Fibroblast of lung (primary cell): ENCODE measurements at places on chromosomes 5 and 9.

- peak; percentile 2 for DNase-seq
These were observed 190.7 kb downstream of the KCTD16 start for GRCh38 chr5:144361406-144361805.

GRCh38 chr5:120613729-120614128 is 149.6 kb downstream of the PRR16 start:
- DNase-seq: peak; percentile 16

GRCh38 chr9:33107762-33108161 is 31.3 kb upstream of the SMU1 start:
- DNase-seq: no peak

GRCh38 chr5:100852988-100853449 is 50.1 kb downstream of the ST8SIA4 start:
- no peak for DNase-seq

GRCh38 chr5:81242906-81243436 is 9.8 kb downstream of the CKMT2 start:
- DNase-seq: no peak

GRCh38 chr5:114380721-114381120 is 18.9 kb downstream of the KCNN2 start:
- no peak for DNase-seq

GRCh38 chr9:36113999-36114398 is 22.5 kb upstream of the GLIPR2 start:
- no peak for DNase-seq

GRCh38 chr5:90312027-90312426 is 97.5 kb downstream of the CETN3 start:
- no peak for DNase-seq

DNA sequence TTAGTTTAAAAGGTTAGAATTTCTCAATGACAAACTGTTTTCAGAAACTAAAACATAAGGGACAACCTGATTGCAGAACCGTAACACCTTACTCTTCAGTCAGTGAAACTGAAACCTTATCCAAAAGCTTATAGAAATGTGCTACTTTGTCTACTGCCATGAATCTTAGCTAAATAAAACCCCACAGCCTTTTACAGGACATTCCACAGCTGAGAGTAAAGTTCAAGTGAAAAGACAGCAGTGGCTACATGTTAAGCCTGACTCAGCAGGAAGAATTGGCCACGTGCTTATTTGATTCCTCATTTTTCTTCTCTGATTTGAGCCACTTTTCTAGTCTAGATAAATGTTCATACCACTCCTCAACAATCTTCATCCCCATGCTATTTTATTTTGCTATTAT is 278.7 kb upstream of the ISL1 start:
- no peak for DNase-seq

- DNase-seq: peak; percentile 92
These were observed 29.5 kb downstream of the MTAP start for GRCh38 chr9:21831841-21832509.

GRCh38 chr5:82222597-82223574 is 55.3 kb downstream of the RPS23 start:
- no peak for DNase-seq

GRCh38 chr5:65474130-65474711 is 7.5 kb downstream of the ADAMTS6 start:
- no peak for DNase-seq

GRCh38 chr5:96254980-96255691 is 177.9 kb downstream of the PCSK1 start:
- peak; percentile 97 for DNase-seq

DNA sequence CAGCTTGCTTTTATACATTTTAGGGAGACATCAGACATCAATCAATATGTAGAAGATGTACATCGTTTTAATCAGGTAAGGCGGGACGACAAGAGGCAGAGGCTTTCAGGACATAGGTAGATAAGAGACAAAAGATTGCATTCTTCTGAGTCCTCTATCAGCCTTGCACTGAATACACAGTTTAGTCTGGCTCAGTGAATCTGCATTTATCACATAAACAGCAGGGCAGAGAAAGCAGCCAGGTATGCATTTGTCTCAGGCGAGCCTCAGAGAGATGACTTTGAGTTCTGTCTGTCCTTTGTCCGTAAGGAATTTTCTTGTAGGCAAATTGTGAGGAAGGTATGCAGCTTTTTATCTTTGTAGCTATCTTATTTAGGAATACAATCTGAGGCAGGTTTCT is 202.8 kb upstream of the TAS2R1 start:
- DNase-seq: no peak

DNA sequence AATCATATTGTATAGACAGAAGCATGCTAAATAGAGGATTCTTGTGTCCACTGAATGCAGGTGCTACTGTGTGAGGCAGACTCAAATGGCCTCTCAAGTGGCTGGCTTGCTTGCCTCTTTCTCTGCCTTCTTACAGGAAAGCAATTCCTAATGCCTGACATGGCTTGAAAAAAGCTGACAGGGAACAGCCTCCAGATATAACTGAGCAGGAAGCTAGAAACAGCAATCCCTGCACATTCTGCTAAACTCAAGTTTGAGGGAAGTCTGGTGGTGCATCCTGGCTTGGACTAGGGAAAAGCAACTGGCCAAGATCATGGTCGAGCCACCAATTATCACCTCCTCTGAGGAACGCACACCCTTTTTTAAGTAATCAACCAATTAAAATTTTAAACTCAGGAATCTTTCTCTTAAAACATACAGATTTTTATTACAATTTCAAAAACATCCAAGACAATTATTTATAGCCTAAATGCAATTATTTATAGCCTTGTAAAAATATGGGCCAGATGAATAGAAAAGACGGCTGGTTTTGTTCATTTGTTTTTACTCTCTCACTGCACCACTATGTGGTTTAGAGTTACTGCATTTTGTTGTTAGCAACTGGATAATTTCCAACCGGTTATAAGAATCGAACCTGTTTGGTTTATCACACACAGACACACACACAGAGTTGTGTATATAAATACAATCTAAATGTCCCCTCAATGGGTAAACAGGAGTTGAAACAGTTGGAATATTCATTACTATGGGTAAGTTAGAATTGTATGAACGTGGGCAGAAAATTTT is 290.9 kb upstream of the ANKRD55 start:
- no peak for DNase-seq

DNA sequence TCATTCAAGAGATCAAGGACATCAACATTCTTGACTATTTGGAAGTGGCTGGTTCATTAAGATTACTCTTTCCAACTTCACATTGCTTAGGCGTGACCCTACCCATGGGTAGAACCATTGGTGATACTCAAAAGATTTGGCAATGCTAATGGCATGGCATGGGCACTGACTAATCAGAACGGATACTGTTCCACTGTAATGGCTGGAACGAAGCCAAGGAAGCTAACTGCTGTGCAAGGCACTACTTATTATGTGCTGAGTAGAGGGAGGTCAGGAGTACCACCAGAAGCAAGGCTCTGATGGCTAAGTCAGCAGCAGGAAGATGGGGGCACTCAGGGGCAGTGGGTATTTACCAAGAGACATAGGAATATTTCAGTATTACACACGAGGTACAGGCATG is 31.9 kb downstream of the GNA14 start:
- DNase-seq: no peak

- DNase-seq: no peak
These were observed 22.0 kb downstream of the SNX30 start for GRCh38 chr9:112772551-112772950.

DNA sequence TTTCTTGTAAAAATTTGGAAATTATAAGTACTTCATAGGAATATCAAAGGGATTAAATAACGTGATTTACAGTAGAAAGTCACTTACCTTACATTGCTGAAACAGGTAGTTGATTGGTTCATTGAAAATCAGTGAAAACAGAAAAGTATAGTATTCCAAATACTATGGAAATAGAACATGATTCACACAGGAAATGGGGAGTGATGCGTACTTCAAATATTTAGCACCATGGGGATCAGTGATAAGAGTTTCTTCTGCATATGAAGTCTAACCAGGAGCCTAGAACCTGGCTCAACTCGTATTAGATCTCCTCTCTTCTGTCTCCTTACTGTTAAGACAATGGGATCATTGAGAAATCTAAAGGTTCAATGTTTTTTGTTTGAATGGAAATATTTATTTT is 133.3 kb downstream of the FAM174A start:
- peak; percentile 66 for DNase-seq

GRCh38 chr5:102760815-102761214 is 5.7 kb downstream of the PAM start:
- peak; percentile 38 for DNase-seq

GRCh38 chr5:97480313-97480712 is 297.3 kb upstream of the RIOK2 start:
- no peak for DNase-seq

DNA sequence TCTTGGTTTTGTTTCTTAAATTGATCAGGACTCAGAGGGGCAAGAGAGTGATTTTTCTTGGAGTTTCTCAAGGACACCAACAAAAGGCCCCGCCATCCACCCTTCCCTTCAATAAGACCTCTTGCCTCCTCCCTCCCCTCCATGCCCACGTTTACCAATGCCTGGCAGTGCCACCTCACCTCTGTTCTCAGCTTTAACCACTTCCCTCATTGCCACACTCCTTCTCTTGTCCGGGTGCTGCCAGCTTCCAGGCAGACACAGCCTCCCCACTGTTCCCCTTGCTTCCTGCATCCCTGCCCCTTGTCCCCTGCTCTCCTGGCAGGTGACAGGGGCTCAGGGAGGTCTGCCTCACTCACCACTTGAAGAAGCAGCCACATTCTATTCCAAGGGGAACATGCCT is 90.8 kb downstream of the LHX2 start:
- DNase-seq: no peak
